HCT116 (cell line): ENCODE measurements at places on chromosomes 11 and 22.
A peak's percentile ranks its signal among the peaks of the same experiment; 100 is the strongest.

- H3K27me3 ChIP-seq, result peaks cover 31% of the 10 kb centered on the region
- H3K36me3 ChIP-seq, result no peaks in the 10 kb centered on the region
- no peak overlapping the region for H3K27ac ChIP-seq
- H3K4me3 ChIP-seq, result no peak overlapping the region
- DNase-seq, result no peak
- no peaks in the 10 kb centered on the region for H3K4me1 ChIP-seq
Observed at GRCh38 chr11:79226126-79226525, 214.7 kb downstream of the TENM4 start.

GRCh38 chr11:10692531-10693115 lies 932 bp downstream of the IRAG1 start:
- no peaks in the 10 kb centered on the region for H3K27me3 ChIP-seq
- no peak for DNase-seq
- H3K4me1 ChIP-seq, result peaks cover 62% of the 10 kb centered on the region
- no peak overlapping the region for H3K4me3 ChIP-seq
- H3K27ac ChIP-seq, result no peak overlapping the region; the same call in 1 of the 2 replicates

GRCh38 chr11:30488304-30488998 lies 97.7 kb downstream of the MPPED2 start:
- no peak overlapping the region for H3K27ac ChIP-seq
- no peaks in the 10 kb centered on the region for H3K4me1 ChIP-seq
- no peak overlapping the region for H3K4me3 ChIP-seq
- no peaks in the 10 kb centered on the region for H3K36me3 ChIP-seq

DNA sequence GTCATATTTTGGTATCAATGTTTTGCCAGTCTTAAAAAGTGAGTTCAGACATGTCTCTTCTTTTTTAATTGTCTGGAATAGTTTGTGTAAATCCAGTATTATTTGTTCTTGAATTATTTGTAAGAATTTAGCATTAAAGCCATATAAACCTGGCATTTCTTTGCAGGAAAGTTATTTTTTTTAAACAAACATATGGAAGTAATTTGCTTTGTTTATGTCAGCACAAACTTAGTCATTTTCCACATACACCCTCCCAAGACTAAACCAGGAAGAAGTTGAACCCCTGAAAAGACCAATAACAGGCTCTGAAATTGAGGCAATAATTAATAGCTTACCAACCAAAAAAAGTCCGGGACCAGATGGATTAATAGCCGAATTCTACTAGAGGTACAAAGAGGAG lies 9.1 kb upstream of the CCDC81 start:
- H3K4me1 ChIP-seq, result no peaks in the 10 kb centered on the region
- no peaks in the 10 kb centered on the region for H3K27me3 ChIP-seq
- no peaks in the 10 kb centered on the region for H3K36me3 ChIP-seq
- DNase-seq, result no peak
- H3K27ac ChIP-seq, result no peak overlapping the region

DNA sequence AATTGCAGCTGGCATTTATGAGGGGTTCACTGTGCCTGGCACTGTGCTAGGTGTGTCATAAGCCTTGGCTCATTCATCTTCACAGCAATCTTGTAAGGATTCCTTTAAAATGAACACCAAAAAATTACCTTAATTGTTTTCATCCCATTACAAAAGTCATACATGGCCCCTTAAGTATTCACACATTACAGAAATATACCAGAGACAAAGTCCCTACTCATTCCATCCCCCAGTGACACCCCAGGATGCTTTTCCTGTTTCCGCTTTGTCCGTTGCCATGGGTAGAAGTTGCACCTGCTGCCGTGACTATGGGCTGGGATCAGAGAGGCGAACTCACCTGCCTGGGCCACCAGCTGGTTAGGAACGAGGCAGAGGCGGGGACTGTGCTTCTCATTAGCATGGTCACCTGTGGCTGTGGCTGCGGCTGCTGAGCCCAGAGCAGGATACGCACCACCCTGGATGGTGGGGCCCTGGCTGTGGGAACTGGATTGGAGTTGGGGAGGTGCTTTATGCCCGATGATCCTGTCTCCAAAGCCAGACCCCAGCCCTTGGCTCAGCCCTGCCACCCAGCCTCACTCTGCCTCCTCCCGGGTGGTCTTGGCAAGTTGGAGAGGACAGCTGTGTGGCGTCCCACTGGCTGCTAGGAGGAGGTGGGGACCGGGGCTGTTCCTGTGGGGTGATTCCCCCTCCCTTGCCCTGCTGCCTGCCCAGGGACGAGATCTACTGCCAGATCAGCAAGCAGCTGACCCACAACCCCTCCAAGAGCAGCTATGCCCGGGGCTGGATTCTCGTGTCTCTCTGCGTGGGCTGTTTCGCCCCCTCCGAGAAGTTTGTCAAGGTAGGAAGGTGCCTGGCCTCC lies 60.8 kb downstream of the MYO7A start:
- no peaks in the 10 kb centered on the region for H3K36me3 ChIP-seq
- no peak overlapping the region for H3K27ac ChIP-seq
- H3K27me3 ChIP-seq, result no peaks in the 10 kb centered on the region
- no peak overlapping the region for H3K4me3 ChIP-seq
- DNase-seq, result no peak

DNA sequence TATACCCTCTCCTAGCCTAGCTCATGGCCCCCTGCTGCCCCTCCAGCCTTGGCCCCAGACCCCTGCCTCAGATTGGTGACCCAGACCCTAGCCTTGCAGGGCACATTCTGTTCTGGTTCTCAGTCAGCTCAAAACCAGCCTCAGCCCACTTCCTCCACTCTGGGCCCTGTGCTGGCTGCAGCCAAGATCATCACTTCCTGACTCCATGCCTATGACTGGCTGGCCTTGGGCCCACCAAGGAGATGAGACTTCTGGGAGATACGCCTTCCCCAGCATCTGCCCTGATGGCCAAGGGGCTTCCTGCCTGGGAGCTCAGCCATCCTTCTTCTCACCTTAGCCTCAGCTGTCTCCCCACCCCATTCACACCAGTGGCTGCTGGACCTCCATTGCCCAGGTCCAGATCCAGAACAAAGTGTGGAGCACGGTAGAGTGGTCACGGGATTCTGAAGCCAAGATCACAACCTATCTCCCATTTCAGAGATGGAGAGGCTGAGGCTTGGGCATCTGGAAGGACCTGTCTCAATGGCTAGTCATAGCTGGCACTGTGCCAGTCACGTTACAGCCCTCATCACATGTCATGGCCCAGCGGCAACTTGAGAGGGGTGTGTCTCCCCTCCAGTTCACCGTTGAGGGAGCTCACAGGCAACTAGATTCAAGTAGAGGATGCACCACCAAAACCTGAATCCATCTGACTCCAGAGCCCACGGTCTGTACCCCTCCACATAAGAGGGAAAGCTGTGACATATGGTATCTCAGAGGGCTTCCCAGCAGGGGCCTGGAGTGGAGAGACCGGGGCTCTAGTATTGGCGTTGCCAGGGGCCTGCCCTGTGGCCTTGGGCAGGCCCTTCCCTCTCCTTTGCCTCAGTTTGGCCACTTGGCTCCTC lies 43.0 kb upstream of the KLHL35 start:
- DNase-seq, result no peak
- no peaks in the 10 kb centered on the region for H3K4me1 ChIP-seq
- H3K27me3 ChIP-seq, result no peaks in the 10 kb centered on the region

DNA sequence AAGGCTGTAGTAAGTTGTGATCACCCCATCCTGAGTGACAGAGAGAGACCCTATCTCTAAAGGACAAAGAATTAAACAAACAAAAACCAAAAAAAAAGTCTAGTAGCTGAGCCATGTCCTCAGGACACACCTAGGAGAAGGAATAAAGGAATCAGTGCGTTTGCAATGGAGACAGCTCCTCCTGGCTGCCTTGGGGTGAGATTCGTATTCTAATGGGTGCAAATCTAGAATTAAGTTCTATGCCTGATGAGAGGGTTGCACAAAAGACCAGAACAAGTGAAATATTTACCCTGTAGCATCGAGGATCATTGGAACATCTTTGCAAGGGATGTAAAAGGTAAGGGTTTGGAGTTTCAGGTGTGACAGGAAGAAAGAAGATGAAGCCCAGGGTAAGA lies 70.3 kb upstream of the BMAL1 start:
- H3K27ac ChIP-seq, result peak overlapping the region; percentile 53
- no peaks in the 10 kb centered on the region for H3K27me3 ChIP-seq
- peaks cover 31% of the 10 kb centered on the region for H3K4me1 ChIP-seq
- H3K36me3 ChIP-seq, result no peaks in the 10 kb centered on the region

- no peak for DNase-seq
- H3K27me3 ChIP-seq, result no peaks in the 10 kb centered on the region
- H3K36me3 ChIP-seq, result no peaks in the 10 kb centered on the region
- H3K4me1 ChIP-seq, result no peaks in the 10 kb centered on the region
Observed at GRCh38 chr11:1375161-1375954, 14.4 kb upstream of the BRSK2 start.

GRCh38 chr11:70760416-70761020 lies 362.2 kb downstream of the CTTN start:
- H3K4me3 ChIP-seq, result no peak overlapping the region
- peaks cover 4% of the 10 kb centered on the region; the same call in 1 of the 2 replicates for H3K4me1 ChIP-seq
- no peak for DNase-seq
- no peaks in the 10 kb centered on the region for H3K36me3 ChIP-seq
- no peak overlapping the region for H3K27ac ChIP-seq

DNA sequence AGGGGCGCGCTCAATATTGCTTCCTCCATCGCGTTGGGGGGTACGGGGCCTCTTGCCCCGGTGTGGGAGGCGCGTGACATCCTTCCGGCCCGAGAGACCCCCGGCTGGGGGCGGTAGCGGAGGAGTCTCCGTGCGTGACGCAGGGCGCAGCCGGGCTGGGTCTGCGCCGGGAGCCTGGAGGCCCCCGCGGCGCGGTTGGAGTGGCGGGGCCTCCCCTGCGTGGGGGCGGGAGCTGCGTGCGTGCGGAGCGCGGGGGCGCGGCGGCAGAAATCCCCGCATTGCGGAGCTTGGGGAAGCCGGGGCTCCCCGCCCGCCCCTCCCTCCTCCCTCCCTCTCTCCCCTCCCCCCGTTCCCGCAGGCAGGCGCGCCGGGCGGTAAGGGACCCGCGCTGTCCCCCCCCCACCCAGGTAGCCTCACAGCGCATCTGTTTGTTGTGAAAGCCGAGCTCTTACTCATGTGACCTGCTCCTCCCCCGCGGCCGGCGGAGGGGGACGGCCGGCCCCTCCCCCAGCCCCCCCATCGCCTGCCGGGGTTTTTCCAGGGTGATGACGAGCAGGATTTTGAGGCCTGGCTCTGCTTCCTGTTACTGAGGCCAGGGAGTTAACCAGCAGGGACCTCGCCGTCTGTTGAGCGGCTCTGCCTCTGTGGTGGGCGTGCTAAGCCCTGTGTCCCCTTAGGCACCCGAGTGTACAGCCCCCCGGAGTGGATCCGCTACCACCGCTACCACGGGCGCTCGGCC lies 1.6 kb downstream of the PIM3 start:
- peaks cover 18% of the 10 kb centered on the region for H3K36me3 ChIP-seq
- peak overlapping the region; percentile 95 for H3K27ac ChIP-seq
- no peaks in the 10 kb centered on the region for H3K27me3 ChIP-seq

GRCh38 chr11:128663824-128664223 lies 30.0 kb upstream of the FLI1 start:
- H3K4me3 ChIP-seq, result no peak overlapping the region
- no peaks in the 10 kb centered on the region for H3K36me3 ChIP-seq
- no peak overlapping the region for H3K27ac ChIP-seq
- peaks cover 73% of the 10 kb centered on the region; the same call in 1 of the 2 replicates for H3K27me3 ChIP-seq

DNA sequence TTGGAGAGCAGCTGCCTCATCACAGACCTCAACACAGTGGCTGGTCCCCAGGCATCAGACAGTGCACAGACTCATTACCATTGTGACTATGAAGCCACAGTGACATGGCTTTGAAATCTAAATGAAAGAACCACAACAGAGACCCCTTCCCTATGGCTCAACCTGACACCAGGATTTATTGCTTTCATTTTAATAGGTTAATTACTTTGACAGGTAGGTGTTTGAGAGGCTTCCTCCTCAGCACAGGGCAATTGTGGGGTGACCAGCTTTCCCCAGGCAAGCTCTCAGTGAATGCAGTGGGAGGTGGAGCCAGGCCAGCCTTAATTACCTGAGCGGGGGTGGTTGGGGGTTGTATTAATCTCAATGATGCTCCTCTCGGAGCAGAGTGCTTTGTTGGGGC lies 102.3 kb downstream of the CHST1 start:
- H3K27ac ChIP-seq, result no peak overlapping the region
- H3K27me3 ChIP-seq, result peaks cover 14% of the 10 kb centered on the region
- H3K4me3 ChIP-seq, result no peak overlapping the region
- DNase-seq, result no peak
- H3K4me1 ChIP-seq, result no peaks in the 10 kb centered on the region

- H3K27ac ChIP-seq, result no peak overlapping the region
- no peak overlapping the region for H3K4me3 ChIP-seq
- no peaks in the 10 kb centered on the region; the same call in 1 of the 2 replicates for H3K27me3 ChIP-seq
- DNase-seq, result no peak
- H3K4me1 ChIP-seq, result no peaks in the 10 kb centered on the region
- H3K36me3 ChIP-seq, result no peaks in the 10 kb centered on the region
Observed at GRCh38 chr22:24681236-24681635, 78.2 kb downstream of the GGT1 start.

DNA sequence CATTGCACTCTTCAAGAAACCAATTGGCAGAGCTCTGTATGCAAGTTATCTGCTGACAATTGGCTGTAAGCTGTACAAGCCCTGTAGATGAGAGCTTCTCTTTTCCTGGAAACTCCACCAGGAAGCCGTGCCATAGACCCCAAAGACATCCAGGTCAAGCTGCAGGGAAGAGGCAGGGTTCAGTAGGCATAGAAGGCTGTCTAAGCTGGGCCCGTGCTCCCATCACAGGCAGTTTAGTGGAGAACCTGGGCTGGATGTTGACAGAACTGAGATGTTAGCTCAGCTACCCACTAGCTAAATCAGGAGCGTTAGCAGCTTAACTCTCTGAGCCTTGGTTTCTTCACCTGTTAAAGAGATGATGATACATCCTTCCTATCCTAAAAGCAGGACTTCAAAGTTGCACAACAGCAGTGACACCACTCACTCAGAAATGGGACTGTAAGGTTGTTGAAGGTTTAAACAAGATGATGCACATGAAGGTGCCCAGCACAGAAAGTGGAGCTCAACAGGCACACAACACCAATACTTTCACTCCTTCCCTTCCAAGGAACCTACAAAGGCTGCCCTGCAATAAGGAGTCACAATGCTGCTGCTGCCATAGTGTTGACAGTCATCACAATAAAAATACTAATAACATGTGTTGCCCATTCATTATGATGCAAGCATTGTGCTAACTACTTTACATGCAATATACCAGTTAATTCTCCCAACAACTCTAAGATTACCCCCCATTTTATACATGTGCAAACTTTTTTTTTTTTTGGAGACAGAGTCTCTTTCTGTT lies 115.4 kb downstream of the ZBTB16 start:
- peaks cover 82% of the 10 kb centered on the region for H3K27me3 ChIP-seq
- no peak overlapping the region for H3K4me3 ChIP-seq
- H3K4me1 ChIP-seq, result no peaks in the 10 kb centered on the region
- no peak for DNase-seq
- H3K36me3 ChIP-seq, result no peaks in the 10 kb centered on the region

GRCh38 chr11:74443071-74443864 lies 24.1 kb downstream of the KCNE3 start:
- H3K27me3 ChIP-seq, result no peaks in the 10 kb centered on the region
- H3K4me3 ChIP-seq, result no peak overlapping the region

- no peaks in the 10 kb centered on the region for H3K4me1 ChIP-seq
- no peaks in the 10 kb centered on the region for H3K27me3 ChIP-seq
- DNase-seq, result no peak
- no peak overlapping the region for H3K27ac ChIP-seq
- H3K36me3 ChIP-seq, result no peaks in the 10 kb centered on the region
- H3K4me3 ChIP-seq, result no peak overlapping the region
Observed at GRCh38 chr22:24500277-24500820, 5.2 kb downstream of the UPB1 start.
